ENCODE measurements at places on chromosomes 13 and 19.

DNA sequence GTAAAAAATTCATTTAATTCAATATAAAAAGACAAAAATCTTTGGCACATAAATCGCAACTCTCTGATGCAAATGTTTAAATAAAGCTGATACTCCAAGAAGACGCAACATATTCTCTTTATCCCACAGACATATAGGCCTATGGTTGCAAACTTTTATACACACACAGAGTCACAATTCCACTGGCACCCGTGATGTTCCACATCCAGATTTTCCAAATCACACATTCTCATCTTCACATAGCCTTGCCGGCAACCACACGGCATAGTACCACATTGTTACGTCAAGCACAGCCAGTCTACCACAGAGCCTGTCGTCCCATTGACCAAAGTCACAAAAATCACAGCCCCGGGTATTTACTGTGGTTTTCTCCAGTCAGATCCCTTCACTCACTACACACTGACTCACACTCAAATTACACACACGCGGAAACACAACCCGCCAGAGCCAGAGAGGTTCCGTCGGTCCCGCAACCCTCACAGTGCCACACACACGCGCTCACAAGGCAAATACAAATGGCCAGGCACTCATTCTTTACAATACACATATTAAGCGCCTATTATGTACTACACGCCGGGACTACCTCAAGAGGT, 546 bp upstream of the ZNF546 start:
- peak; percentile 34 for DNase-seq

GRCh38 chr13:98267080-98267912, 90.2 kb upstream of the RNF113B start:
- DNase-seq = no peak

- no peak for DNase-seq
These were observed 2.6 kb downstream of the ZSWIM4 start for GRCh38 chr19:13797870-13798269.

DNA sequence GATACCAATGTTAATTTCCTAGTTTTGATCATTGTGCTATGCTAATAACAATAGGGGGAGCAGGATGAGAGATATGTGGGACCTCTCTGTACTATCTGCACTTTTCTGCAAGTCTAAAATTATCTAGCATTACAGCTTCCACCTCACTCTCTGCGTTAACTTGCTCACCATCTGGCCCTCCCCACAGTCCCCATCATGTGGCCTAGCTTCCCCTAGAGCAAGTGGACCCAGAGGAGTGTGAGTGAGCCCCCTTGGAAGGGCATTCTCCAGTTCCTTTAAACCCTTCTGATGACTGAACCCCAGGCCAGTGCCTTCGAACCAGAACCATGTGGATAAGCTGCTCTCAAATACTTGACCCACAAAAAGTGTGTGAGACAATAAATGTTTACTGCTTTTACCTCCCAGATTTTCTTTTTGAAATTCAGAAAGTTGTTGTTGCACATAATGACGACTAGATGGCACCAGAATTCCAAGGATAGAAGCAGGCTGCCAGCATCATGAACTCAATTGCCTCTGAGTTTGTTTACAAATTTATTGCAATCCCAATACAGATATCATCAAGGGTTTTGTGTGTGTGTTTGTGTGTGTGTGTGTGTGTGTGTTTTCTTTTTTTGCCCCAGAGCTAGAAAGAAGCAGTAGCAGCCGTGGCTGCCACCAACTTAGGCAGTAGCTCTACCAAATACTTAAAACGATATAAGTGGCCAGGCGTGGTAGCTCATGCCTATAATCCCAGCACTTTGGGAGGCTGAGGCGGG, 49.0 kb upstream of the ZNF780A start:
- no peak for DNase-seq

DNA sequence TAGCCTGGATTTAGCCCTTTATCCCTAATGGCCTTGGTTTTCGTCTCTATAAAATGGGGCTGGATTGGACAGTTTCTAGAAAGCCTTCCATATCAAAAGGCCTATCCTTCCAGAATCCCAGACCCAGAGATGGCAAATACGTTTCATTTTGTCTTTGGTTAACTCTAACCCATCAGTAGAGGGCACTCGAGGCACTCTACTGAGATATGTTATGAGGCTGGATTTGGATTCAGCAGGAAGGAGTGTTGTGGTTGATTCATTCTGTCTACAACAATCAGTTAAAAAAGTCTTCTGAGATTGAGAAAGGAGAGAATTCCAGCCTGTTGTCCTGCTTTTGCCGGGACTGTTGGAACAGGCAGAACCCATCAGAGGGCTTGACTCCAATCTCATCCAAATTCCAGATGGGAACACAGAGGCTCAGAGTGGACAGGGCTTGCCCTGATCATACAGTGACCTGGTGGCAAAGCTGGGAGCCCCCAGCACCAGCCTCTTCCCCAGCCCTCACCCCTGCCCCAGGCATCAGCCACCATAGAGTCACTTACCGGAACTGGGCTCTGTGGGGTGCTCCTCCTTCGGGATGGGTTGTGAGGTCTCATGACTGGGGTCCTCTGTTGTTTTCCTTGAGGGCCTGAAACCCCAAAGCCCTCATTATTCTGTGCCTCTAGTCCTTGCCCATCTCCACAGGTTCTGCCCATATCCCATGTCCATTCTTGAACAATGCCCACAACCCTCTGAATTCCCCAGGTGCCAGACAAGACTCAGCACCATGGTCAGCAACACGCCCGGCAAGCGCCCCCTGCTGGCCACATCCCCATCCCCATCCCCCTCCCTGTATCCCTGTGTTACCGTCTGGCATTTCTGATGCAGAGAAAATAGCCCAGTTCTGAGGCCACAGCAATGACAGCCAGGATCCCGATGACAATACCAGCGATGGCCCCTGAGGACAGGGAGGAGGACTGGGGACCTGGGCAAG, 12.3 kb upstream of the ZNF180 start:
- no peak for DNase-seq

DNA sequence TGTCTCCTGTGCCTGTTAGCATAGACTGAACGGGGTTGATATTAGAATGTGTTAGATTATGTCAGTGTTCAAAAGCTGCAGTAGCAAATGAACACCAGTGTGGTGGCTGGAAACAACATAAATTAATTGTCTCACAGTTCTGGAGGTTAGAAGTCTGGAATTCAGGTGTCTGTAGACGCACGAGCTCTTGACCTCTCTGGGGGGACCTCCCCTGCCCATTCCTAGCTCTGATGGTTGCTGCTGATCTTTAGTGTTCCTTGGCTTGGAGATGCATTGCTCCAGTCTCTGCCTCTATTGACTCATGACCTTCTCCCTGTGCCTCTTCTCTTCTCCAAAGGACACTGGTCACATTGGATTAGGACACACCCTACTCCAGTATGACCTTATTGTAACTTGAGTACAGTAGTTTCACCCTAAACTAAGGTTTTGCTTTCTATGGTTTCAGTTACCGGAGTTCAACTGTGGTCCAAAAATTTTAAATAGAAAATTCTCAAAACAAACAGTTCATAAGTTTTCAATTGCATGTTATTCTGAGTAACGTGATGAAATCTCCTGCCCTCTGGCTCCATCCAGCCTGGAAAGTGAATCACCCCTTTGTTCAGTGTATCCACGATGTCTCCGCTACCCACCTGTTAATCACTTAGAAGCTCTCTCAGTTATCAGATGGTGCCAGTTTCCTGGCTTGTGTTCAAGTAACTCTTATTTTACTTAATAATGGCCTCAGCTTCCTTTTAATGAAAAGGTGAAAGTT, 273.2 kb downstream of the MYO16 start:
- DNase-seq = no peak

- no peak for DNase-seq
These were observed 2.7 kb upstream of the MADCAM1 start for GRCh38 chr19:493391-494170.

DNA sequence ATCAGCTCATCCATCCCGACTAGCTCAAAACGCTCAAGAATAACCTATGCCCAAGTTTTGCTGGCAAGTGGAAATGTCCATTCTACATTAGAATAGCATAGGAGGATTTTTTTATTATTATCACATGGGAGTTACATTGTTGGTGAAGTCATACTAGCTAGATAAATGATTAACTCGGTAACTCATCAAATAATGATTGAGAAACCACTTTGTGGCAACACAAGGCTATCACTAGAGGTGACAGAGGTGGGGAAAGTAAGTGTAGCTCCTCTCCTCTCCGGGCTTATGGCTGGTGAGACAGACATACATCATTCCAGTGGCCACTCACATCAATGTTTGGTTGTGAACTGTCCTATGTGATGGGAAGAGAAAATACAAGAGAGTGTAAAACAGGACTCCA, 161.6 kb downstream of the ZIC5 start:
- DNase-seq = no peak

DNA sequence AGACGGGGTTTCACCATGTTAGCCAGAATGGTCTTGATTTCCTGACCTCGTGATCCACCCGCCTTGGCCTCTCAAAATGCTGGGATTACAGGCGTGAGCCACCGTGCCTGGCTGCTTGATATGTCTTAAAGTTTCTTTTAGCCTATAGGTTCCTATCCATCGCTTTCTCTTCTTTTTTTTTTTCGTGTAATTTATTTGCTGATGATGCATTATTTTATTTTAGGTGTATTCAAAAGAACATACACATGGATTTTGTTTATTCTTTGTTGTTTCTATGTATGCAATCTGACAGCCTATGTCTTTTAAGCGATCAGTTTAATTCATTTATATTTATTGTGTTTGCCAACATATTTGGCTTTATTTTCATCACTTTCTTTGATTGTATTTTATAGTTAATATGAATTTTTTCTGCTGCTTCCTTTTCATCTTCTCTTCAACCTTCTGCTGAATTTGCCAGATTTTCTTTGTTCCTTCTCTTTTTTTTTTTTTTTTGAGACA, 26.0 kb upstream of the TNFAIP8L1 start:
- DNase-seq = no peak

- no peak for DNase-seq
These were observed 897.0 kb downstream of the EFNB2 start for GRCh38 chr13:105638426-105638825.

DNA sequence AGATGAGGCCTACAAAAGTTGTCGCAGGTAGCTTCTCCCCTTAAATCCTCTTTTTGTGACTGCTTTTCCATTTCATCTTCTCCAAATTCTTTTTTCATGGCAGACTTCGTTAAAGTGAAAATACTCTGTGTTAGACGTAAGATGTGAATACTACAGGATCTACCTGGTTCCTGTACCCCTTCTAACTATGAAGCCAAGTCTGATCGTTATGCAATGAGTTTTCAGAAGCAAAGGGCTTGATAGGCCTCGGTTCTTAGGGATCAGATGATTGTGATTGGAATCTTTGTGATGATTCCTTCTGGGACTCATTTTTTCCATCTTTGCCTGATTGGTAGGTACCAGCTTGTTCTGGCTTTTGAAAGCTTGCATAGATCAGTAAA, 86.9 kb downstream of the PCCA start:
- DNase-seq = no peak

- DNase-seq = no peak
These were observed 133.4 kb downstream of the NDFIP2 start for GRCh38 chr13:79614250-79614918.

DNA sequence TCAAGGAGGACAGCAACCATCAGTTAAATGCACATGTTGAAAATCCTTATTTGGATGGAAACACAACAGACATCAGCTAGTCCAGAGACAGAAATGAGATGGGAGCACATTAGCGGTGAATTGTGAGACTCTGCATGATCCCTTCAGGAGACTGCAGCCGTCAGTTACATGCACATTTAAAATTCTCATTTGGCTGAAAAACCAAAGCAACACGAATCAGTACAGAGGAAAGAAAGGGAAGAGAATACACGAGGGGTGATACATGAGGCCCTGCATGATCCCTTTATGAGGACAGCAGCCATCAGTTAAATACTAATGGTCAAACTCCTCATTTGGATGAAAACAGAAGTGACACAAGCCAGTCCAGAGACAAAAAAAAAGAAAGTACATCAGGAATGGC, 123.4 kb downstream of the PTPRS start:
- no peak for DNase-seq

DNA sequence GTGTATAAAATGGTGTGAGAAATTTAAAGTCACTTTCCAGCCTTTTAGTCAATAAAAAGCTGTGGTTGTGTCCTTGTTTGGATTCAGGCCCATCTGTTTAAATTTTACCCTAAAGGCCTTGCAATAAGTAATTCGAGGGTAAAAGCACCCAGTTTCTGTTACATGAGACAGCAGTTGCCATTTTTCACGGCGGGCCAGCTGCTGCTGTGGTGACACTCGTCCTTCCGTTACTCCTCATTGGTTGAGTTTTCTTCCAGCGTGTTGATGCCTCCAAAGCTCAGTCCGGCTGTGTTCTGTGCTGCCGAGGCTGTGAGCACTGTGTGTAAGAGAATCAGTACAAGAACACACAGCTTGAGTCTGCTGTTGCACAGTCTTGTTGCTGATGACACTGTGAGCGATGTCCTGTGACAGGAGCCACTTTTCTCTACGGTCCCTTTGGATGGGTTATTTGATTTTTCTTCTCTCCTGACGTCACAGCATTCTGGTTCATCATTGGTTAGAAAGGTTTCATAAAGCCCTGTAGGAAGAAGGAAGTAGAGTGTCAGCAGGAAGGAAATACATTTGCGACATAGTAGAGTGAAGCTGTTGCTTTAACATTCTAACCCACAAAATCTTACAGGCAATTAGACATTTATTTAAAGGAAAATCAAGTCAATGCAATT, 602.5 kb upstream of the ARGLU1 start:
- no peak for DNase-seq

- no peak for DNase-seq
These were observed 237.5 kb downstream of the TSHZ3 start for GRCh38 chr19:31111741-31112140.

- DNase-seq = no peak
These were observed 952.0 kb downstream of the SLITRK5 start for GRCh38 chr13:88623150-88623549.

DNA sequence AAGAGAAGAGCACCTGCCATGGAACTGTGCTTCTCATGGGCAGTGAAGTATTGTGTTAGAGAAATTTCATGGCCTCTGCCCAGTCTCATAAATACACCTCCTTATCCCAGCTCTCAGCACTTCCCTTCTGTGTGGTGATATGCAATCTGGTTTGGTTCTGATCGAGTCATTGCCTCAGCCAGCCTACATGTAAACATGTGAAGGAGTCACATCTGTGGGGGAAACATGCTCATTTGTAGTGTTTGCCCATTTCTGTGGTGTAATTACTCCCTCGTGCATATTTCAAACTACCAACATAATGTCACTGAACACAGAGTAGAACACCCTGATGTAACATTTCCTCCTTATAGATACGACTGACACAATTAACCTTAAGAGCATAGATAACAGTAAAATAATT, 183.0 kb downstream of the DCT start:
- no peak for DNase-seq

DNA sequence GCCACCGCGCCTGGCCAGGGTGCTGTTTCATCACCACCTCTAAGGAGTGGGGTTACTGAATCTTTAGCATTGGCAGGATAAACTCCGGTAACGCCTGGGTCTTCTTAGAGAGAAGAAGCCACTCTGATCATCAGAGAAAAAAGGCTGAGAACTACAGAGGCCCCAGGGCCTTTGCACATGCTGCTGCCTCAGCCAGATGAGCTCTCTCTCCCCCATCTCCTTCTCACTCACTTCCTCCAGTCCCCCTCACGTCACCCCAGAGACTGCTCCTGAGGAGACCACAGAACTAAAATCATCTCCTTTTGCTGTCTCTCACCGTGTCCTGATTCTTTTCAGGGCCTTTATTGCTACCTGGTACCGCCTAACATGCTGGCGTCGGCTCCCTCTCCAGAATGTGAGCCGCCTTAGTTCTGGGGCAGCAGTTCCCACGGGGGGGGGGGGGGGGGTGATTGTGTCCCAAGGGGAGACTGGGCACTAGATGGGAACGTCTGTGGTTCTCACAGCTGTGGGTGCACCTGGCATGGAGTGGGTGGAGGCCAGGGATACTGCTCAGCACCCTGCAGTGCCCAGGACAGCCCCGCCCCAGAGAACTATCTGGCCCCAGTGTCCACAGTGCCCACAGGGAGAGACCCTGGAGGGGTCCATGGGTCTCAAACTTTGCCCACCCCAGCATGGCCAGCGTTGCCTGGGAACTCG, 5.1 kb upstream of the DIRAS1 start:
- no peak for DNase-seq

All from activated CD4-positive, alpha-beta T cell treated with anti-CD3 and anti-CD28 coated beads, Interleukin-2, amount 50 U/mL, for 1 hour (primary cell).